Bladder microvascular endothelial cell (primary cell): ENCODE measurements at places on chromosomes 1 and 21. TPM values are rescaled to one million over a fixed set of nuclear protein-coding genes. Genes with fewer than 3 reads are reported as not detected.

Gene SLC44A5
- total RNA-seq: 0.16 and 1.6 TPM in 2 replicates

Gene WNT4
- total RNA-seq: 0.25 and 0.32 TPM in 2 replicates

Gene IARS2
- total RNA-seq: 80.1 and 96.7 TPM in 2 replicates

Gene LRRC3
- total RNA-seq: 0.97 and 2.0 TPM in 2 replicates

Gene CALML6
- total RNA-seq: 0.06 and 0.32 TPM in 2 replicates

Gene ALX3
- total RNA-seq: not detected in 2 replicates

Gene GNG4
- 0.16 and 0.19 TPM in 2 replicates for total RNA-seq

Gene RHOC
- total RNA-seq: 938 and 1,037 TPM in 2 replicates

Gene S100A3
- total RNA-seq: 0.50 and 3.1 TPM in 2 replicates

Gene HCRTR1
- 0.65 and 5.2 TPM in 2 replicates for total RNA-seq

Gene TRIM46
- total RNA-seq: 1.6 and 4.5 TPM in 2 replicates

Gene OR2AK2
- total RNA-seq: not detected in 2 replicates

Gene TNFRSF25
- 10.0 and 27.4 TPM in 2 replicates for total RNA-seq

Gene LDLRAD1
- not detected in 2 replicates for total RNA-seq

Gene ETV3L
- total RNA-seq: not detected in 2 replicates

Gene GBP7
- total RNA-seq: not detected in 2 replicates

Gene CDKN2C
- 11.5 and 19.6 TPM in 2 replicates for total RNA-seq

Gene OR6P1
- total RNA-seq: not detected in 2 replicates

Gene SPRR2F
- not detected in 2 replicates for total RNA-seq

Gene PTCH2
- total RNA-seq: 0.06 TPM in 1 of 2 replicates, not detected in the other

Gene GCSAML
- under 0.01 TPM in 1 of 2 replicates, not detected in the other for total RNA-seq

Gene IKBKE
- 6.5 and 35.0 TPM in 2 replicates for total RNA-seq

Gene CGN
- total RNA-seq: under 0.01 and 0.13 TPM in 2 replicates

Gene LINGO4
- not detected in 2 replicates for total RNA-seq

Gene KCNE1
- under 0.01 and 0.25 TPM in 2 replicates for total RNA-seq

Gene PLXNA2
- total RNA-seq: 43.1 and 177 TPM in 2 replicates

Gene ANKRD65
- 0.25 and 0.32 TPM in 2 replicates for total RNA-seq

Gene LCE2A
- not detected in 2 replicates for total RNA-seq

Gene ATAD3C
- 1.4 TPM in 1 of 2 replicates, not detected in the other for total RNA-seq

Gene EPHA2
- total RNA-seq: 72.7 and 298 TPM in 2 replicates

Gene GBP6
- not detected in 2 replicates for total RNA-seq

Gene DLGAP3
- under 0.01 TPM in 2 replicates for total RNA-seq

Gene CHRM3
- 0.13 and 0.16 TPM in 2 replicates for total RNA-seq

Gene C1orf226
- total RNA-seq: 0.32 and 0.50 TPM in 2 replicates

Gene CHIT1
- not detected in 2 replicates for total RNA-seq

Gene SUSD4
- 0.13 TPM in 1 of 2 replicates, not detected in the other for total RNA-seq

Gene MSH4
- under 0.01 and 0.25 TPM in 2 replicates for total RNA-seq

Gene CDK11B
- 6.6 and 11.0 TPM in 2 replicates for total RNA-seq

Gene PSMG1
- 30.0 and 46.8 TPM in 2 replicates for total RNA-seq

Gene MYOG
- total RNA-seq: not detected in 2 replicates

Gene GJA9
- total RNA-seq: not detected in 2 replicates

Gene KLHDC8A
- total RNA-seq: not detected in 2 replicates

Gene SYT14
- 0.32 and 1.1 TPM in 2 replicates for total RNA-seq

Gene SH2D1B
- not detected in 2 replicates for total RNA-seq

Gene RGS13
- total RNA-seq: not detected in 2 replicates

Gene ADCY10
- total RNA-seq: under 0.01 TPM in 2 replicates

Gene OR2L13
- not detected in 2 replicates for total RNA-seq

Gene ITLN2
- not detected in 2 replicates for total RNA-seq

Gene NBPF4
- not detected in 2 replicates for total RNA-seq

Gene CACHD1
- 4.5 and 12.2 TPM in 2 replicates for total RNA-seq

Gene INKA2
- total RNA-seq: 4.2 and 13.7 TPM in 2 replicates

Gene RCAN1
- total RNA-seq: 42.1 and 47.9 TPM in 2 replicates

Gene LCE3E
- not detected in 2 replicates for total RNA-seq

Gene CAPZB
- total RNA-seq: 85.5 and 130 TPM in 2 replicates

Gene FBXO2
- 0.32 and 3.7 TPM in 2 replicates for total RNA-seq

Gene SMG7
- total RNA-seq: 13.4 and 37.1 TPM in 2 replicates

Gene GPR161
- total RNA-seq: 11.2 and 32.2 TPM in 2 replicates

Gene ZNF670
- total RNA-seq: 3.6 and 9.9 TPM in 2 replicates

Gene CLCA1
- total RNA-seq: not detected in 2 replicates
